Caki2 (cell line): ENCODE measurements at places on chromosomes 12 and 14. TPM values are rescaled to one million over a fixed set of nuclear protein-coding genes. Genes with fewer than 3 reads are reported as not detected.

DNA sequence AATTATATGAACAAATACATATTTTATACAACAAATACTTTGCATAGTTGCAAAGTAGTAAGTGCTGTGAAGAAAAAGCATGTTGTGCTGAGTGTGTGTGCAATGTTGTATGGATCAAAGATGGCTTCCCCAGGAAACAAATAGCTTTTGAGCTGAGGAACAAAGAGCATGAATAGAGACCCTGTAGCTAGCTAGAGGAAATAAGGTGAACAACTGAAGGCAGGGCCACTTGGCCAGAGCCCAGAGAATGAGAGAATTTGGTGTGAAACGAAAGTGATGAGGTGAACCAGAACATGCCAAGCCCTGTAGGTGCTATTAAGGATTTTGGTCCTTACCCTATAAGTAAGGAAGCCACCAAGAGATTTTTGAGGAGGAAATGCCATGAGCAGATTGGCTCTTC, 17.1 kb downstream of the DYRK2 start:
- DNase-seq: no peak

GRCh38 chr14:76268700-76269099, 107.2 kb upstream of the ESRRB start:
- no peak for DNase-seq

The CCDC184 gene
- total RNA-seq: not detected in 2 replicates

GRCh38 chr12:15728118-15728598, 61.0 kb downstream of the EPS8 start:
- DNase-seq: peak; percentile 77

DNA sequence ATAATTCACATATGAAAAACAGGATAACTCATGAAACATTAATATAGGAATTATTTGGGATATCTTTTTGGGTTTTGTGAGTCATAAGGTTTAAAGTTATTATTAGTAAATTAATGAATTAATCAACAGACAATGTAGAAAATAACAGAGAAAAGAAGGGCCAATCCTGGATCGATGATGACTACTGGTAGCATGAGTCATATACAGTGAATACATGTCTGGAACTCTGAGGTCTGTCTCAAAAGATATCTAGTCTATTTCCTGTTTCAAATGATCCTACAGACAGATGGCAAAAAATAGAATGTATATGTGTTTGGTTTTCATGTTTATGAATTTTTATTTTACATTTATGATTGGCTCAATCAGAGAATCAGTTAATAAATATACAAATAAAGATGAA, 86.4 kb upstream of the RTL1 start:
- DNase-seq: no peak

GRCh38 chr12:121753844-121754264, 39.6 kb downstream of the RHOF start:
- no peak for DNase-seq

GRCh38 chr12:107917912-107918800, 143.7 kb downstream of the ASCL4 start:
- no peak for DNase-seq

GRCh38 chr12:132284827-132285741, 44.3 kb downstream of the GALNT9 start:
- peak; percentile 85 for DNase-seq

DNA sequence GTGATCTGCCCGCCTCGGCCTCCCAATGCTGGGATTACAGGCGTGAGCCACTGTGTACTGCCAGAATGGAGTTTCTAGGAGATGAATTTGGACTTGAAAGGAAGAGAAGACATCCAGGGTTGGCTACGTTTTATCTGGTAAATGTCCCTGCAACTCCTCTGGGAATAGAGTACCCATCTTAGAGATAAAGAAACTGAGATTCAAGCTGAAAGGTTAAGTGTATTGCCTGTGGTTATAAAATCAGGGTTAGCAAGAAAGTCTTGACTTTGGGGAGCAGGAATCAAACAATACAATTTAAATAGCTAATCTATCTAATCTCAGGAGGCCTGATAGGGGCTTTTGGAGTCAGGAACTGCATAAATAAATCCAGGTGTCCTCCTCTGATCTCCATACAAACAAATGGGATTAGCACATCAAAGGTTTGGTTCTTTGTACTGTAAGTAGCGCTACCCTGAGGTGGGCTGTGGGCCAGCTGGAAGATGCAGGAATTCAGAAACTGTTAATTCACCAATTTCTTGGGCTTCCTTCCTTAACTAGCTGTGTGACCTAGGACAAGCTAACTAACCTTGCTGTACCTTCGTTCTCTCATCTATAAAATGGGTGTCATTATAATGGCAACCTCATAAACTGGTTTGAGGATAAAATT, 45.1 kb downstream of the TBX3 start:
- DNase-seq: no peak

DNA sequence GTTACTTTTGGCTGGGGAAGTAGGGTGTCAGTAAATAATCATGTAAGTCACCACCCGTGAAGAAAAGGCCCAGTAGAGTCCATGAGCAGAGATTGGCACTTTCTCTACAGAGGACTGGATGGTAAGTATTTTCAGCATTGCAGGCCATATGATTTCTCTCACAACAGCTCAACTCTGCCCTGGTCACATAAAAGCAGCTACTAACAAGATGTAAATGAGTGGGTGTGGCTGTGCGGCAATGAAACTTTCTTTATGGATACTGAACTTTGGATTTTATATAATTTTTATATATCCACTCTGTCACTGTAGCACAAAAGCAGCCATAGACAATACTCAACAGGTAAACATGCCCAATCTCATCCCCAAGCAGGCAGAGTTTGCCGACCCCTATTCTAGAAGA, 343.6 kb downstream of the GLT1D1 start:
- no peak for DNase-seq

The MANSC4 gene
- not detected in 2 replicates for total RNA-seq

The GPR68 gene
- not detected in 2 replicates for total RNA-seq

The GUCY2C gene
- total RNA-seq: not detected in 2 replicates

DNA sequence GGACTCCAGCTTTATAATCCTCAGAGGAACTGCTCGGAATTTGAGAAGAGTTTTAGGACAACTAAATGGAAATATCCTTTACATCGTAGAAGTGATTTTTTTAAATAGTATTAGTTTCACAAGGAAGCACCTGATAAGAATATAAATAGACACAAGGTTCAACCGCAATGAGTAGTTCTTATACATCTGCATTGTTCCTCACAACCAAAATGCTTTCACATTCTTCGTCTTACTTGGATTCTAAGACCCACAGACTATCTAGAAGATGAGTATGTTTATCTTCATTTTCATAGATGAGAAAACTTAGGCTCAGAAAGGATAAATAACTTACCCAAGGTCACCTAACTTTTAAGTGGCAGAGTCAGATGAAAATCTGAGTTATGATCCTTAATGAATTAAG, 469.0 kb downstream of the GALC start:
- DNase-seq: no peak

DNA sequence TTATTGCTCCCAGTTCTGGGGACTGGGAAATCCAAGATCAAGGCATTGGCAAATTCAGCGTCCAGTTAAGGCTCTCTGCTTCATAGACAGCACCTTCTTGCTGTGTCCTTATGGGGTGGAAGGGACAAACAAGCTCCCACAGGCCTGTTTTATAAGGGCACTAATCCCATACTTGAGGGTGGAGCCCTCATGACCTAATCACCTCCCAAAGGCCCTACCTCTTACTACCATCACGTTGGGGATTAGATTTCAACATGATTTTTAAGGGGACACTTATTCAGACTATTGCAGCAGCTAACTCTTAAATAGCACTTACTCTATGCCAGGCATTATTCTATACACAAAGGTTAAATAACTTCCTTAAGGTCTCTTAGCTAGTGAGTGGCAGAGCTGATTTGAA, 17.3 kb downstream of the TOGARAM1 start:
- no peak for DNase-seq

GRCh38 chr14:91383439-91383838, 34.2 kb downstream of the CCDC88C start:
- DNase-seq: no peak

The ITGA5 gene
- 35.8 and 44.7 TPM in 2 replicates for total RNA-seq

GRCh38 chr12:125340791-125341190, 275.6 kb downstream of the AACS start:
- DNase-seq: peak; percentile 21

DNA sequence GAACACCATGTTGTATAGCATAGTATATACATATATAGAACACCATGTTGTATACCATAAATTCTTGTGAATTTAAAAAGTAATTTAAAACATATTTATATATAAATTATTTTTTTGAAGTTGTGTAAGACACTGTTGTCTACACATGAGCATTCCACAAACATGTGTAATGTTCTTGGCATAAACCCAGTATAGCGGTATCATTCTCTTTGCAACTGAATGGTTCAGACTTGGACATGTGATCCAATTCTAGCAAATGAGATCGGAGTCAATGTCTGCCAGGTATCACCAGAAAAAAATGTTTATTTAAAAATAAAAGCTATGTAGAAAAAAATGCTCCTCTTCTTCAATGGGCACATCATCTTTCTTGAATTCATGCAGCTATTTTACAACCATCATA, 33.9 kb downstream of the CEP290 start:
- DNase-seq: no peak

DNA sequence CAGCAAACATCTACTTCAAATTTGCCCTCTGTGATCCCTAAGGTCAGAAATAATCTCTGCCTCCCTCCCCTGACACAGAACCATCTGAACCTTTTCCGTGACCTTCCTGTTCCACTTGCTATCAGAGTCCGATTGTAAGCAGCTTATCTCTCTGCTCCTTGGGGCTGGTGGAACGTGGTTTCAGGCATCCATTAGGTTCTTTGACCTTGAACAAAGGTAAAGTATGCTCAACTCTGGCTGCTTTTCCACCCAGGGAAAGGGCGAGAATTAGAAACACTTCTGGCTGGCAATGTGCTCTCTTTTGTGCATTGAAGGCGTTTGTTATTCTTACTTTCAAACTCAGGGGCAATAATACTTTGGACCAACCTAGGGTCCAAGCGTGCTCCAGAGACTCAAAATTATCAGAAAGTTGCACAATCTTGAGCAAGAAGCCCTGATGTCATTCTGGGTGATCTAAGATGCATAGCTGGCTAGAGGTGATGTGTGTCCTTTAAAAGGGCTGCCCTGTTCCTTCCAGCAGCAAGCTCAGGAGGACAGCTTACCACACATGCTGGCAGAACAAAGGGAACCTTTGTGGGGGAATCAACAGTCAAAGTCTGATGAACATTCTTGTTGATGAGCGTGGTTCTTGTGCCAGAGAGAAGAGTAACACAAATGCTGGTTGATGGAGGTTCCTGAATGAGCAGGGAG, 29.8 kb downstream of the ADGRD1 start:
- DNase-seq: no peak

- DNase-seq: no peak
Measured at GRCh38 chr12:57474430-57474829, 5.2 kb downstream of the ARHGAP9 start.

- no peak for DNase-seq
Measured at GRCh38 chr12:32031109-32031508, 71.9 kb downstream of the RESF1 start.

GRCh38 chr12:93709386-93709785, 32.2 kb downstream of the CRADD start:
- no peak for DNase-seq

- DNase-seq: no peak
Measured at GRCh38 chr14:59303216-59303615, 114.7 kb downstream of the DAAM1 start.

GRCh38 chr12:31528095-31528494, 62.8 kb downstream of the DENND5B start:
- DNase-seq: no peak

GRCh38 chr12:4833524-4833923, 76.2 kb upstream of the KCNA1 start:
- no peak for DNase-seq

The CD163 gene
- total RNA-seq: not detected in 2 replicates

The FOXA1 gene
- total RNA-seq: not detected in 2 replicates

DNA sequence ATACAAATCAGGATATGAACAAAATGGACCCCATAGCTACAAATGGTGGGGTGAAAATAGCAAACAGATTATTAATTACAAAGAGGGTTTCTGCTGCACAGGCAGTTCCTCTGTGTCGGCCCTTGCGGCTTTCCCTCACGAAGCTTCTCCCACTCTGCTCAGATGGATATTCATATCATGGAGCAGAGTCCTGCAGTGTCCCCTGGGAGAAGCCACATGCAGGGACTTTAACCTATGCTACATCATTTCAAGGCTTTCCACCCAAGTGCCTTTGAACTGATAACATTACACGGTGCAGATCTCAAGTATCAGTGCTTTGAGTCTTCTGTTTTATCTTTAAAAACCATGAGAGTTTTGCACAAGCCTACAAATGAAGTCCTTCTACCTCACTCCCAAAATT, 229.1 kb downstream of the PPM1H start:
- no peak for DNase-seq

The TAS2R13 gene
- not detected in 2 replicates for total RNA-seq

The KRT71 gene
- total RNA-seq: not detected in 2 replicates

DNA sequence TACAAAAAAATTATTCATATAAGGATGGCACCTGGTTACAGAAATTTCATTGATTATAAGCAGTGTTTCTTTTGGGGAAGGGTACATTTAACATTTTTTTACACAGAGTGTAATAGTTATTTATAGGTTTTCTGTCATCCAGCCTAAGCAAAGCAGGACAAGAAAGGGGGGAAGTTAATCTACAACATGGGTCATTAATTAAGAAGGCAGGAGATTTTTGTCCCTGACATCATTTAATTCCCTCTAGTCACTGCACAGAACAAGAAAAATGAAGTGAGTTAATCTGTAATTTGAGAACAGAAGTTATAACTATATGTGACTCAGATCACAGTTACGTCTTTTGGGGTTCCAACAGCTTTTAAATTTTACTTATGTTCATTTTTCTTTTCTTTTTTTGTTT, 173.4 kb downstream of the PTPRO start:
- DNase-seq: no peak
